RPMI7951 (cell line): ENCODE measurements at places on chromosomes 1 and 21. TPM values are rescaled to one million over a fixed set of nuclear protein-coding genes. Genes with fewer than 3 reads are reported as not detected.

GRCh38 chr1:212108981-212109380 lies 73.4 kb downstream of the DTL start:
- DNase-seq: peak; percentile 30

GRCh38 chr1:19353596-19353995 lies 41.5 kb downstream of the SLC66A1 start:
- DNase-seq: no peak

- DNase-seq: no peak
These were observed 391.6 kb downstream of the PBX1 start for GRCh38 chr1:164950541-164950986.

- no peak for DNase-seq
These were observed 118.7 kb downstream of the ZNF281 start for GRCh38 chr1:200291106-200291505.

GRCh38 chr1:110192541-110192940 lies 17.6 kb upstream of the KCNC4 start:
- no peak for DNase-seq

DNA sequence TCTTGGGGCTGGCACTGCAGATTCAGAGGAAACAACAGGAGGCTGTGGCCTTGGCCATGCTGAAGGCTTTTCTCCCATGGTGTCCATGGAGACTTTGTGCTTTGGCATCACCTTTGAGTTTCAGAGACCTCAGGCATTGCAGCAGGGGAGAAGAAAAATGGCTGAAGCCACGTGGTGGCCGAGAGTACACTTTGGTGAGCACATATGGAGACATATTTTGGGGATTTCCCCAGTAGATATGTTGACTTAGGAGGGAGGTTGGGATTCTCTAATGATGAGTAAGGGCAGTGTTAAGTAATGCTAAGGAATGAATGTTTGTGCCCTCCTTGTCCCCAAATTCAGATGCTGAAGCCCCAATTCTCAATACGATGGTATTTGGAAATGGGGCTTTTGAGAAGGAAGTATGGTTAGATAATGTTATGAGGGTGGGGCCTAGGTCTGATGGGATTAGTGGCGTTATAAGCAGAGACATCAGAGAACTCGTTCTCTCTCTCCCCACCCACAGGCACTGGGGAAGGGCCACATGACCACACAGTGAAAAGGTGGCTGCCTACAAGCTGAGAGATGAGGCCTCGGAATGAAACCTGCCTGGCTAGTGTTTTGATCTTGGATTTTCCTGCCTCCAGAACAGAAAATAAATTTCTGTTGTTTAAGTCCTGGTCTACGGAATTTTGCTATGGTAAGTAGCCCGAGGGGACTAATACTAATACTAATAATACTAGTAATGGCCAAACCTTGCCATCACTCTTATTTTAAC lies 98.6 kb downstream of the TBX19 start:
- peak; percentile 43 for DNase-seq

DNA sequence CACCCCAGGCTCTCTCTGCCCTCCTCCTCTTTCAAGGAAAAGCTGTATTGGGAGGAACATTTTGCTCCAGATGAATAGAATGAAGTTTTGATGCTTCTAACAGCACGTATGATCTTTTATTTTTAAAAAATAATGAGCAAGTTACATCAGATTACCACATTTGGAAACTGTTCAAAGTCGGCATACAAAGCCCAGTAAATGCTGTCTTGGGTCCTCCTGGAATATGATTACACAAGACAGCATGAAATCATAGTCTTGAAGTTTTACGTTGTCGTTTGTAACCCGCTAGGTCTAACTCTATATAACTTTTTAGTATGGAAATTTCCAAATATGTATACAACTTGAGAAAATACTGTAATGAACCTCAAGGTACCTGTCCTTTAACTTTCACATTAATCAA lies 385.6 kb downstream of the HLX start:
- no peak for DNase-seq

ERG gene
- total RNA-seq: not detected in 2 replicates

ETV3L gene
- total RNA-seq: not detected in 2 replicates
